BJ (cell line): ENCODE measurements at places on chromosomes 6 and 20.

DNA sequence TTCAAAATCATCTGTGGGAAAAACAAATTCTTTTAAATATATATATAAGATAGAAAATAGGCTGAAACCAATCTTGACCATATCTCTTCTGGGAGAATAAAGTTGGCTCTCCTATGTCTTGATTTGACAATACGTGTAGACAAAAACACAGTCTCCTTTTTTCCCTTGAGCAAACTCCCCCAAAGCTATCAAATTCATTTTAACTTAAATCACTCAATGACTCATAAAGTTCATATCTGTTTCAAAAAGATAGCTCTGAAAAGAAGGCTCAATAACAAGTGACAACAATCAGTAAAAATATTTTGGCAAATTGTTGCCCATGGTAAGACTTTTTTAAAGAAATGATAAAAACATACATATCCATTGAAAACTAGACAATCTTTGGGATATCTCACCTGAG, 236.0 kb upstream of the TENT5A start:
- no peak for DNase-seq

GRCh38 chr6:72619883-72620696, 1.8 kb upstream of the KCNQ5 start:
- DNase-seq: no peak

DNA sequence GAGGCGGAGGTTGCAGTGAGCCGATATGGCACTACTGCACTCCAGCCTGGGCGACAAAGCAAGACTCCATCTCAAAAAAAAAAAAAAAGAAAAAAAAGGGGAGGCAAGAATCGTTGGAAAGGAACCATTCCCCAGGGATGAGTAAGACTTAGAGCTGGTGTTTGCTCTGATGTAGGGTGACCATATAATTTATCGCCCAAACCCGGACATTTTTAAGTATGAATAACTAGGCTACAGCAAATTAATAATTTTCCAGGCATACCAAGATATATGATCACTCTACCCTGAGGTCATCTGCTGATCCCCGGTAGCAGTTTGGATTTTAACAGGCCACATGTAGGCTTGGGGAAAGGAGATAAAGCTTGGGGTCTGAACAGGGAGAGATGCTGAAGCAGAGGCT, 260.9 kb downstream of the BTBD9 start:
- no peak for DNase-seq

- no peak for DNase-seq
Measured at GRCh38 chr20:3208786-3209256, 477 bp upstream of the ITPA start.

GRCh38 chr6:30136570-30137286, 788 bp downstream of the TRIM40 start:
- DNase-seq: no peak

DNA sequence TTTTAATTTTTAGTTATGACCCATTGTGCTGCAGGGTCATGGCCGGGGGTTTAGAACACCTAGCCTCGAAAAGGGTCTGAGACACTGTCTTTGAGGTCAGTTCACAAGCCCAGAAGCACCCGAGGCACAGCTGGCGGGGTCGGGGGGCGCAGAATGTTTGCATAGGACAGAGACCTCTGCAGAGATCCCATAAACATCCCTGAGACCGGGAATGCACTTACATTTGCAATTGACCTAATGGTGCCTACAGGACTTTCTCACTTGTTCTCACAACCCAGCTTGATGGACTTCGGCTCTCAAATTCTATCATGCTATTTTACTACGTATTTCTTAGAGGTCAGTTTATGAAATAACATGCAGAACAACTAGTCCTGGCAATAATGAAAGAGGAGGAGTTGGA, 33.5 kb upstream of the FOXC1 start:
- no peak for DNase-seq

DNA sequence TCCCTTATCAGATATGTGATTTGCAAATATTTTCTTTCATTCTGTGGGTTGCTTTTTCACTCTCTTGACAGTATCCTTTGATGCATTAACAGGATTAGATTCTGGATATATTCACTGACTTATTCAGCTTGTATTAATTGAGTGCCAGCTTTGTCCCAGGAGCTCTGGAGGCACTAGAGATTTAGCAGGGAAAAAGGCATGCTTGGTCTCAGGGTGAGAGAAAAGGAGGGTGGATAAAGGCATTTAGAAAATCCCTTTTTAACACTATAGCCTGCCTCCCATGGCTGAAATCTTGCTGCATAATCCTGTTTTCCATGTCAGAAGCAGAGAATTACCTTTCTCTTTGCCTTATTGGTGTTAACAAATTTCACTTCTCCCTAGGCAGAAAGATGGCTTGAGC, 28.5 kb upstream of the SIRT5 start:
- no peak for DNase-seq

GRCh38 chr20:48776306-48776705, 51.5 kb downstream of the PREX1 start:
- peak; percentile 59 for DNase-seq

DNA sequence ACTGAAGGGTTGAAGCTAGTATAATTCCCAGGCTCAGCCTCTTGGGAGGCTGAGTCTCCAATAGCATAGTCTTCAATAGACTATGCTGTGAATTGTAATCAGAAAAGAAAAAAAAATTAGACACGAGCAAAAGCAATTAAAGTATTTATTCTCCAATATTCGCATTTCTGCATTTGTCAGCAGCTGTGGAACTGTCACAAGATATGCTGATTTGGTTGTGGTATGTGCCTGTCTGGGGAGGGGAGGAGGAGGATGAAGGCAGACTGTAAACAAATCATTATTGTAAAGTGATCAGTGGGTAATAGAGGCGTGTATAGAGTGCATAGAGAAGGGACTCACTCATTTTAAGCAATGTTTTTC, 10.1 kb upstream of the BICRAL start:
- no peak for DNase-seq

DNA sequence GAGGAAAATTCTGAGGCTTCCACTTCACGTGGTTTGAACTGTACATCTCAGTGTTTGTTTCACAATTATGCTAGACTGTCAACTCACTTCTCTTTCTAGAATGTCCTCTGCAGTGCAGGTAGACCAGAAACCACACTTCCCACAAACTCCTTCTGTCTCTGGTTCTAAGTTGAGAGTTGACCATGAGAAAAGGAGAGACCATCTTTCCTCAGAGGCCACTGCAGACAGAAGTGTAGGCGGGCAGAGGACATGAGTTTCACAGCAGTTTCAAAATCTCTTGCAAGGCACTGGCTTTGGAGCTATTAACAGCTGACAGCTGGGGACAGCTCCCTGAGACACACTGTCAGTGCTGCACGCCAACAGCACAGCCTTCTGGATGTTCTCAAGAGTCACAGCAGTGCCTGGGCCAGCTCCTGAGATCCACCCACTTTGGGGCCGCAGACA, 55.4 kb upstream of the MOXD1 start:
- no peak for DNase-seq
